Umbilical cord (tissue), 2 donors: ENCODE measurements at places on chromosomes 3 and 15. TPM values are rescaled to one million over a fixed set of nuclear protein-coding genes. Genes with fewer than 3 reads are reported as not detected.
A peak's percentile ranks its signal among the peaks of the same experiment; 100 is the strongest.

OIP5 gene
- 1.4 TPM for total RNA-seq

- DNase-seq = peak; percentile 18
These were observed 129.8 kb downstream of the SATB1 start for GRCh38 chr3:18295171-18295920.

DNA sequence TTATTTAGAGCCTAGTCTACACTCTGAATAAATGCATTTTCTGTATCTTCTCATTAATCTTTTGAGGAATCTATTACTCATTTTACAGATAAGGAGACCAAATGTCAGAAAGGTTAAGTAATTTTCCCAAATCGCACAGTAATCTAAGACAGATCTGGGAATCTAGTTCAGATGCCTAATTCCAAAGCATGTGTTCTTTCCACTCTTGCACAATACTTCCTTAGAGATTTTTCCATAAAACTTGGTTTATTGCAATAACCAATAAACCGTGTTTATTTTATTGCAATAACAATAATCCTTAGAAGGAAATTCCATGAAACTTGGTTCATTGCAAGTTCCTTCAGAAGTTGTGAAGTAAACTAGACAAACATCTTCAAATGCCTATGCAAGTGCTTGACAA lies 17.4 kb upstream of the COL8A1 start:
- DNase-seq = no peak

DNA sequence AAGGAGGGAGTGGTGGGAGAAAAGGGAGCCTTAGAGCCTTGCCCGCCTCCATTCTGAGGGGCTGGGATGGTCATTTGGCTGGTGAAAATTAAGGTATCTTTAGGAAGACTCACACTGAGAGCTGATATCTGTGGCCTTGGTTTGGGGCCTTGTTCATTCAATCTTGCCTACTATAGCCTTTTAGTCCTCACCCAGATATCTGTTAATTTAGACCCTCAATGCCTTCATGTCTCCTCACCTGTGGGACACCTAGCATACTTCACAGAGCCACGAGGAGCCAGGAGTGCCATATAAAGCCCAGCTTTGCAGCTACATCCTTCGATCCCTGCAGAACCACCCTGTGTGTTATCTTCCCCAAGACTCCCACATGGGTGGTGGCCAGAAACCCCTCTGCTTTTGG lies 4.7 kb upstream of the ARNT2 start:
- no peak for DNase-seq

- no peak for DNase-seq
These were observed 151.3 kb downstream of the CADPS start for GRCh38 chr3:62723914-62724217.

- no peak for DNase-seq
These were observed 44.7 kb upstream of the GOLM2 start for GRCh38 chr15:44243829-44244228.

- DNase-seq = no peak
These were observed 40.8 kb downstream of the MRAS start for GRCh38 chr3:138389144-138389601.

GRCh38 chr3:66989241-66989640 lies 8.9 kb upstream of the KBTBD8 start:
- DNase-seq = no peak

- DNase-seq = no peak
These were observed 168.1 kb upstream of the SATB1 start for GRCh38 chr3:18593231-18593630.

DNA sequence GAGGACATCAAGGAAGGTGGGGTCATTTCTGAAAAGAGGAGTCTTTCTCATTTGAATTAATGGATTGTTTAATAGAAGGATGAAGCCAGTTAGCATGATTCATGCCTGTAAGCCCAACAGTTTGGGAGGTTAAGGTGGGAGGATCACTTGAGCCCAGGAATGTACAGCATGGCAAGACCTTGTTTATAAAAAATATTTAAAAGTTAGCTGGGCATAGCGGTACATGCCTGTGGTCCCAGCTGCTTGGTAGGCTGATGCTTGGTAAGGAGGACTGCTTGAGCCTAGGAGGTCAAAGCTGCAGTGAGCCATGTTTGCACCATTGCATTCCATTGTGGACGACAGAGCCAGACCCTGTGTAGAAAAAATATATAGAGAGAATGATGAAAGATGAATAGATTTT lies 165.5 kb downstream of the ALCAM start:
- DNase-seq = no peak

MAP6D1 gene
- 5.8 TPM for total RNA-seq
